ENCODE measurements at places on chromosomes 6 and 20.
A peak's percentile ranks its signal among the peaks of the same experiment; 100 is the strongest.

- no peak overlapping the region for H3K27ac ChIP-seq
- no peak overlapping the region for H3K4me3 ChIP-seq
- peaks cover 3% of the 10 kb centered on the region for H3K4me1 ChIP-seq
- no peak for DNase-seq
- H3K27me3 ChIP-seq: no peaks in the 10 kb centered on the region
Measured at GRCh38 chr6:86017236-86017635, 374.6 kb upstream of the SYNCRIP start.

GRCh38 chr20:10652185-10652584, 21.6 kb downstream of the JAG1 start:
- no peaks in the 10 kb centered on the region for H3K36me3 ChIP-seq
- H3K27ac ChIP-seq: no peak overlapping the region
- H3K4me1 ChIP-seq: peaks cover 33% of the 10 kb centered on the region
- no peak overlapping the region for H3K4me3 ChIP-seq
- no peak for DNase-seq
- no peaks in the 10 kb centered on the region for H3K27me3 ChIP-seq

DNA sequence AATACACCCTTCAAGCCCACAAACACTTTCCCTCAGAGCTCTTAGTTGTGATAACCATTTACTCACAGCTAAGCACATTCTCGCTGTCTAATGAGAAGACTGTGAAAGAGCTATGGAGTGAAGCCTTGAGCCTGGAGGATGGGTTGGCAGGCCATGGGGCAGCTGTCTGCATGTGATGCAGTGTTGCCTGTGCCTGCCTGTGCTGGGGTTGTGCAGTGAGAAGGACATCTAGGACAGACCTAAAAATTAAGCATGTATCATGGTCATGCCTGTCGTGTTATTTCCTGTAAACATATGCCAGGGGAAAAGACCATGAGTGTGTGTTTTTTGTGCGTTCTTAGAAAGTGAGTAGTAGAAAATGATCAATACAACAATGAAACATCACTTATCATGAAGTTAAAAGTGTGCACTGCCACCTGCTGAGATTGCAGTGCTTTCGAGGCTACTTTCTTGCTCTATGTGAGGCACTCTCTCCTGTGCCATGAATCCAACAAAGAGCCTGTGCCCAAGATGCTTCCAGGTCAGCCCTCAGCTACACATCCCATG, 8.1 kb upstream of the ZC3H12D start:
- no peaks in the 10 kb centered on the region for H3K27me3 ChIP-seq
- H3K36me3 ChIP-seq: no peaks in the 10 kb centered on the region
- H3K4me1 ChIP-seq: no peaks in the 10 kb centered on the region
- no peak for DNase-seq
- H3K27ac ChIP-seq: no peak overlapping the region
- H3K4me3 ChIP-seq: no peak overlapping the region

- no peak overlapping the region for H3K4me3 ChIP-seq
- no peaks in the 10 kb centered on the region for H3K27me3 ChIP-seq
- no peak for DNase-seq
- H3K27ac ChIP-seq: no peak overlapping the region
Measured at GRCh38 chr20:50261471-50262212, 71.0 kb downstream of the CEBPB start.

GRCh38 chr6:6191476-6191875, 129.0 kb downstream of the F13A1 start:
- H3K4me3 ChIP-seq: no peak overlapping the region
- no peaks in the 10 kb centered on the region for H3K27me3 ChIP-seq
- DNase-seq: peak; percentile 64

DNA sequence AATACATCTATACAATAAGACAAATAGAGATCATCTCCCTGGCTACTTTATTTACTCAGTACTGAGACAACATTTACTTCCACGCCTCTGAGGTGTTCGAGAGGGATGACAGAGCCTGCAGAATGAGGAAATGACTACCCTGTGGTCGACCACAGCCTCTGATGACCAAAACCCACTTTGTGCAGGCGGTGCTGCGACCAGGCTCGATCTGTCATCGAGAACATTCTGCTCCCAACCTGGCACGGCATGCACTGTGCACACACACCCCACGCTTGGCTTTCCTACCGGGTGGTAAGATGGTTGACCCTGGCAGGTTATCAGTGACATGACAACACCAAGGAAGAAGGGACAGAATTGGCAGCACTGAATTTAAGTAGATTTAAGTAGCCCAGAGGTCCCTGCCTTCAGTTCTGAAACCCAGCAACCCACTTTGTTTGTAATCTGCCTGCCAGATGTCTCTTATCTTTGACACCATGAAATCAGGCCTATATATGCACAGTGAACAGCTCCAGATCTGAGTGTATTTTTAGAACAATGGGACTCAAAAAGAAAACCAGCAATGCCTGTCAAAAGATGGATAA, 42.6 kb downstream of the TTI1 start:
- no peak overlapping the region for H3K27ac ChIP-seq
- H3K36me3 ChIP-seq: peaks cover 3% of the 10 kb centered on the region
- H3K27me3 ChIP-seq: no peaks in the 10 kb centered on the region
- H3K4me3 ChIP-seq: no peak overlapping the region
- no peaks in the 10 kb centered on the region for H3K4me1 ChIP-seq

GRCh38 chr6:14743474-14744211, 502.2 kb upstream of the JARID2 start:
- H3K36me3 ChIP-seq: no peaks in the 10 kb centered on the region
- no peaks in the 10 kb centered on the region for H3K27me3 ChIP-seq
- no peaks in the 10 kb centered on the region for H3K4me1 ChIP-seq
- peak; percentile 51 for DNase-seq
- no peak overlapping the region for H3K27ac ChIP-seq

DNA sequence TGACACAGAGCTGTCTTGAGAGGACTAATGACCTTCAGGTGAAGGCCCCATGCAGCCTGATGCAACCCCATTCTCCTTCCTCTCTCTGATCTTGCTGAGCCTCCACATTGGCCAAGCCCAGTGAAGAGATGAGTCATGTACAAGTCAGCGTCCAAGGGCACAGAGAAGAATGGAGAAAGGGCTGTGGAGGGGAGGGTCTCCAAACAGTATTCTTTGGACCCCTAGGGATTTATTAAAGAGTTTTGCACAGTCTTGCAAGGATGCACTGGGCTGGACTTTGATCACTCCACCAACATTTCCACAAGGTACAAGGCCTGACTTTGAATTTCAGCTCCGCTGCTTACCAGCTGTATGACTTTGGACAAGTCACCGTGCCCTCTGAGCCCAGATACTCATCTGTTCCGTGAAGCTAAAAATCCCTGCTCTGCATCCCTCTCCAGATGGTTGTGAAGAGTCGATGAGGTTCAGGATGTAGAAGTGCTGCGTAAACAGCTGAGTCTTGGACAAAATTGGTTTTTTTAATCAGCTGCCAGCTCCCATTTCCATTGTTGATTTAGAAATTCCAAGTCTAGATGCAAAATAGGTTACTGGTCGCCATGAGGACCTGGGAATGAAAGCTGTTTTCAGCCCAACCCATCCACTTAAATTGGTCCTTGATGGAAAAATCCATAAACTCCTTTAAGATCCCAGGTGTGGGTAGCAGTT, 14.1 kb upstream of the KCNG1 start:
- DNase-seq: no peak
- H3K36me3 ChIP-seq: no peaks in the 10 kb centered on the region
- H3K27me3 ChIP-seq: no peaks in the 10 kb centered on the region
- H3K4me1 ChIP-seq: peaks cover 4% of the 10 kb centered on the region
- no peak overlapping the region for H3K4me3 ChIP-seq

DNA sequence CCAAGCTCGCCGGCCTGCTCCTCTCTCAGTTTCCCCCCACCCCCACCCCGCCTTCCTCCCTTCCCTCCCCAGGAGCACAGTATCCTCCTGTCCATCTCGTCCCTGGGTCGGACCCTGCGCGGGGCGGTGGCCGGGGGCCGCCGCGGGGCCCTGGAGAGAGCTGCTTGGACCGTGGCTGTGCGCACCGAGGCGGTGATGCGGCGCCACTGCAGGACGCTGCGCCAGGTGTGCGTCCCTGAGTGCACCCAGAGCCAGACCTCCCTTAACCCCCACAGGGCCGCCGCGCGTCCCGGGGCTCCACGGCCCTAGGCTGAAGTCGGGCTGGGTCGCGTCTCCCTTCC, 2.2 kb downstream of the C20orf204 start:
- DNase-seq: no peak
- peaks cover 10% of the 10 kb centered on the region for H3K27me3 ChIP-seq
- H3K4me3 ChIP-seq: no peak overlapping the region
- H3K36me3 ChIP-seq: peaks cover 2% of the 10 kb centered on the region

DNA sequence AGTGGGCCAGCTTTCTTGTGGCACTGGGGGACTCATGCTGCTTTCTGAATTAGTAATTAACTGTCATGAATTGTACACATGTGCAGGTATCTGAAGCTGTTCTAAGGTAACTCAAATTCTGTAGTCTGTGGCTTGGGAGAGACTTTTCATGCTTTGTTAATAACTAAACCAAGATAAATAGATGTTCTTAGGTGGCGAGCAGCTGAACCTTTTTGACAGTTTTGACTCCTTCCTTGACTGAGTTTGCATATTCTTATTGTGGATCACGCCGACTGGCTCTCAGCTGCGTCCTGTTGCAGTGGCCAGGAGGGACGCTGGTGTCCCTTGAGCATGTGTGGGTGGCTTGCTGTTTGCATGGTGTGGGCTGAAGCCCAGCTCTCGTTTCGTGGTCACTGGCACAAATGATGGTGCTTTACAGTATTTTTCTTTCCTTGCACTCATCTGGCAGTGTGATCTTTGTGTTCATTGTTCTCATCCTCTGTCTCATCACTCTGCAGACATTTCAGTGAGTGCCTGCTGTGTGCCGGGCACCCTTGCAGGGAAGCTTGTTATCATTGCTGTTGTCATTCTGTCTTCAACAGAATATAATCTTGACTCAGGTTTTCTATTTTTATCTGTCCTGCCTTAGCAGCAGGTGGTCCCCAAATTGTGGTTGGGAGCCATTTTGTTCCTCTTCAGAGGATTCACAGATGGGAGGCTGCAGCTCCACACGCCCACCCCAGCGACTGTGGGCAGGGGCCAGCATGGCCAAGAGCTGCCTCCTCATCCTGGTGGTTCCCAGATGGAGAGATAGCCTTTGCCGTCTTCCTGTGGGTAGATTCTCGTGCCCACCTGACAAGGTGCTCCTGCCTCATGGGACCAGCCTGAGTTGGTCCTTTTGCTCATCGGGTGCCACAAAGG, 39.6 kb downstream of the DUSP22 start:
- H3K27me3 ChIP-seq: no peaks in the 10 kb centered on the region
- no peak for DNase-seq
- H3K4me3 ChIP-seq: no peak overlapping the region
- H3K27ac ChIP-seq: no peak overlapping the region
- no peaks in the 10 kb centered on the region for H3K4me1 ChIP-seq

- DNase-seq: no peak
- H3K4me1 ChIP-seq: peaks cover 3% of the 10 kb centered on the region
- H3K36me3 ChIP-seq: no peaks in the 10 kb centered on the region
- no peaks in the 10 kb centered on the region for H3K27me3 ChIP-seq
Measured at GRCh38 chr20:25019381-25020155, 27.0 kb upstream of the APMAP start.

DNA sequence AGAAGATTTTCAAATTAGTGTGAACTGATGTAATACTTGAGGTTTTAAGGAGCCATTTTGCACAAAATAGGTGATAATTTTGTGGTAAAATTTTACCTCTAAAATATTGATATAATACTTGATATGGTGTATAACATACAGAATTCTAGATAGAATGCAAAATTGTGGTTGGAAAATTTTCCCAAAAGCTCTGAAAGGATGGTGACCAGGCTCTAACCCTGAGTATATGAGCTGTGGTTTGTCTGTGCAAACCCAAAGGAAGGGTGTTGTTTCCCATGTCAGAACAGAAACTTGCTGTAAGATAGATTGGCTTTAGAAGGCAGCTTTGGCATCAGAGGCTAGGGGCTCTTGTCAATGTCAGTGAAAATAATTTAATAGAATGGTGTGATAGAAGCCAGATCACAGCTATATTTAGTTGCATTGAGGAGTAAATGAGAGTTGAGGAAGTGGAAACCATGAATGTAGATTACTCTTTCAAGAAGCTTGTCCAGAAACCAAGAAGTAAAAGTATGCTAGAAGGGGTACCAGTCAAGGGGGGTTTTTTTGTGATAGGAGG, 257.7 kb downstream of the FARS2 start:
- H3K27ac ChIP-seq: no peak overlapping the region
- H3K4me3 ChIP-seq: no peak overlapping the region
- no peaks in the 10 kb centered on the region for H3K4me1 ChIP-seq
- no peaks in the 10 kb centered on the region for H3K27me3 ChIP-seq
- no peaks in the 10 kb centered on the region for H3K36me3 ChIP-seq

DNA sequence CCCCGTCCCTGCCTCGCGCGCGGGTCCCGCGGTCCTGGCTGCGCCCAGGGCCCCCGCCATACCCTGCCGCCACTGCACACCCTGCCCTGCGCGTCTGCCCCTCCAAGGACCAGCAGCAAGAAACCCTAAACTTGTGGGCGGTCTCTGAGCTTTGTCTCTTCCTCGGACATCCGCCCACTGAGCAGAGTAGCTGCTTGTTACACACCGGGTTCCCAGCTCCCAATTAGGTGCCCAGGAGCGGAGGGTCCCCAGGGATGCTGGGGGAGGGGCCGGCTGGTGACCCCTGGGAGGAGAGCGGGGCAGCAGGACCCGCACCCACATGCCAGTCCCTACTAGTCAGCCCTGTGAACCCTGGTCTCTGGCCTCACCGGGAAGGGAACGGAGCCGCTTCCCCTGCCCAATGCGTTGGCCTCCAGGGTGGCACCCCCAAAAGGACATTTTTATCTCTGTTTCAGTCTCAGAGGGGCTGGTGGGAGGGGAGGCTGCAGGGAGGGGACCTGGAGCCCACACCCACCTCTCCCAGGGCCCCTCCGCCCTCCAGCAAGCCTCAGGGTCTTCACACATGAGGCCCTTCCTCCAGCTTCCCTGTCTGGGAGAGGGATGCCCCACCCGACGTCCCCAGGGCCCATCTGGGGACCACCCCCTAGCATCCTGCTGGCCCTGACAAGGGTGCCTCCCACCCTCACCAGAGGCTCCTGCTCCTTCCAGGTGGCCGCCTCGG, 10.5 kb downstream of the STMN3 start:
- no peak overlapping the region for H3K4me3 ChIP-seq
- no peaks in the 10 kb centered on the region for H3K36me3 ChIP-seq
- no peaks in the 10 kb centered on the region for H3K27me3 ChIP-seq
- DNase-seq: peak; percentile 39

DNA sequence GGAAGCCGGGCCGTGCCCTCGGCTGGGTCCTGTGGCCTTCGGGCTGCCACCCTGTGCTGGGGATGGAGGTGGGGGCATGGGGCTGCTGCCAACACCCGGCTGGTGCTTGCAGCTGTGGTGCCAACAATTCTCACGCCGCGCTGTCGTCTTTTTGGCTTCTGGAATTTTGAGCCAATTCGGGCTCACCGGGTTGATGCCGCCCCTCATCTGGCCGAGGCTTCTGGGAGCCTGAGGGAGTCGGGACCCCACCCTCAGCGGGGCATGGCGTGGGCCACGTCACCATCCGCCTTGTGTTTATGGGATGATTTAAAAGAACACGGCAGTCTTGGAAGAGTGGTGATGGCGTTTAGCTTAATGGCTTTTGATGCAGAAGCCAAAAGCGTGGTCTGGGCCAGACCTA, 8.7 kb upstream of the NPBWR2 start:
- no peak overlapping the region for H3K27ac ChIP-seq
- H3K27me3 ChIP-seq: no peaks in the 10 kb centered on the region
- no peak overlapping the region for H3K4me3 ChIP-seq
- no peaks in the 10 kb centered on the region for H3K4me1 ChIP-seq
